ENCODE measurements at places on chromosomes 3 and 15. TPM values are rescaled to one million over a fixed set of nuclear protein-coding genes. Genes with fewer than 3 reads are reported as not detected.

Gene NDUFB5
- 79.1 TPM for total RNA-seq

Gene WDR49
- 6.0 TPM for total RNA-seq

GRCh38 chr3:126014252-126014651, 45.3 kb downstream of the ROPN1B start:
- no peak for DNase-seq

- DNase-seq = peak; percentile 59
Observed at GRCh38 chr3:13157986-13158385, 84.8 kb upstream of the IQSEC1 start.

- peak; percentile 2 for DNase-seq
Observed at GRCh38 chr3:159322322-159322939, 520.6 kb downstream of the MFSD1 start.

GRCh38 chr3:153115326-153115725, 46.7 kb upstream of the RAP2B start:
- no peak for DNase-seq

Gene ARRDC4
- total RNA-seq = 29.5 TPM

GRCh38 chr15:76953913-76954312, 22.4 kb downstream of the RCN2 start:
- DNase-seq = no peak

DNA sequence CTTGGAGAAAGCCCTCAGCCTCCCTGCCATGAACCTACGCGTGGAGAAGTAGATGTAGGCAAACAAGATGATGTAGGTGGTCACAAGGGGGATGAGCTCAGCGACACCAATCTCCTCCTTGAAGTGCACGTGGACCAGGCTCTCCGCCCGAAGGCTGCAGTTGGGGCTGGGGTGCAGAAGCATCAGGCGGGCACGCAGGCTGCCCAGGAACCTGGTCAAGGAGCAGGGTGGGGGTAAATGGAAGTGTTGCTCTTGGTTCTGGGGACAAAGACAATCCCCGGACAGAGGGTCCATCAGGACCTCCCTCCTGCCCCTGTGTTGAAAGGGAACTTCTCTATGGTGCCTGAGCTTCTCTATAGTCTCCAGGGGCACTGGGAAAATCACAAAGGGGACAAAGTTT, 45.1 kb downstream of the PTPN23 start:
- DNase-seq = no peak

Gene ITPKA
- total RNA-seq = 1.7 TPM

DNA sequence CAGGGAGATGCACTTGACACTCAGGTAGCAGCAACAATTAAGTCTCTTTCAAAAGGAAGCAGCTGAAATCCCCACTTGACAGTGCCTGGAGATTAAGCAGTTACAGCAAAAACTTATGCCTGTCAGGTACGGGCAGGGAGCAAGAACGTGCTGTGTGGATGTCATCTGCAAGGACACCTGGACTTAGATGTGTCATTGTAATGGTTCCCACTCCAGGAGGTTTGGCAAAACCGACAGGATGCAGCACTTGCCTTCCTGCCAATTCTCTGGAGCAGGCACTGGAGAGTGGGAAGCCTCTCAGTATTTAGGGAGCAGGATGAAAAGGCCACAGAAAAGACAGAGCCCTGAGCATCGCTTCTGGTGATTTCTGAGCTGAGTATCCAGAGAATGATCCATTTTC, 292.4 kb downstream of the PDCD6IP start:
- DNase-seq = no peak

DNA sequence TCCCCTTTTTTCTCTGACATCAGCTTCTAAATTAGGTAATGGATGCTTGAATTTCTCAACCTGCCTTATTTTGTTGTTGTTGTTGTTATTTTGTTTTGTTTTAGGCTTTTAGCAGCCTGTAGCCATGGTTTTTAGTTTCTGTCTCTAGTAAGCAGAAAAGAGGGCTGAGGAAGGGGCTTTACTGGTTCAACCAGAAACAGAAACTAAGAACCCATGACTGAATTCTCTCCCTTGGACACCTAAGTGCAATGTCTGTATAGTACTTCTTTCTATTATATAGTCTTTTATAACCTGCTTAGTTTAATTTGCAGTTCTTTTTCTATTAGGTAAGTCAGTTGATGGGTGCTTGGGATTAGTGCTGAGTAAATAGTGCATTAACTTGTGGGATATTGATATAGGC, 129.0 kb downstream of the BBX start:
- no peak for DNase-seq

- no peak for DNase-seq
Observed at GRCh38 chr3:144272680-144273079, 301.1 kb downstream of the DIPK2A start.

- DNase-seq = no peak
Observed at GRCh38 chr3:60577601-60578000, 673.7 kb downstream of the FHIT start.

DNA sequence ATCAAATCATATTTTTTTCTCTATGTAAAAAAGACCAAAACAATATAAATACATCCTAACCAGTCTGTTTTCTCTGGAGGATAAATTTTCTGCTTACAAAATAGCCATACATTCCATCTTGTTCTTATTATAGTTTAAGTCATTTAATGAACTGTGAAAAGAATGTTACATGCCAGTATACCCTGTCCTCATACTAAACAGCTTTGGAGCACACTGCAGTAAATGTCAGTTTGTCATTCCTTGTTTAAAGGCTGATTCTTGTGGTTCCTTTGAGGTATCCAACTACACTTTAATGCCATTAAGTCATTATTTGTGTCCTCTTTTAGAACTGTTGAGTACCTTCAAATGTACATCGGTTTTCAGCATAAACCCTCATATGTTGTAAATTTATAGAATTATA, 52.7 kb upstream of the DCBLD2 start:
- peak; percentile 46 for DNase-seq

Measured in left lung (tissue), 14 donors.